ENCODE measurements at places on chromosomes 11 and 22.

DNA sequence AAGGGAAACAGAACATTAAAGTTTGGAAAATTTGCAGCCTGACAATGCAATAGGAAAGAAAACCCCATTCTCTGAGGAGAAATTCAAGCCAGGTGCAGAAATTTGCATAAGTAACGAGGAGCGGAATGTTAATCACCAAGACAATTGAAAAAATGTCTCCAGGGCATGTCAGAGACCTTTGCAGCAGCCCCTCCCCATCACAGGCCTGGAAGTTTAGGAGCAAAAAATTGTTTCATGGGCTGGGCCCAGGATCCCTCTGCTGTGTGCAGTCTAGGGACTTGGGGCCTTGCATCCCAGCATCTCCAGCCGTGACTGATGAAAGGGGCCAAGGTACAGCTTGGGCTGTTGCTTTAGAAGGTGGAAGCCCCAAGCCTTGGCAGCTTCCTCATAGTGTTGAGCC lies 780.2 kb downstream of the LRRC4C start:
- no peak for DNase-seq

GRCh38 chr11:119519796-119520195 lies 96.8 kb upstream of the THY1 start:
- DNase-seq, result no peak

DNA sequence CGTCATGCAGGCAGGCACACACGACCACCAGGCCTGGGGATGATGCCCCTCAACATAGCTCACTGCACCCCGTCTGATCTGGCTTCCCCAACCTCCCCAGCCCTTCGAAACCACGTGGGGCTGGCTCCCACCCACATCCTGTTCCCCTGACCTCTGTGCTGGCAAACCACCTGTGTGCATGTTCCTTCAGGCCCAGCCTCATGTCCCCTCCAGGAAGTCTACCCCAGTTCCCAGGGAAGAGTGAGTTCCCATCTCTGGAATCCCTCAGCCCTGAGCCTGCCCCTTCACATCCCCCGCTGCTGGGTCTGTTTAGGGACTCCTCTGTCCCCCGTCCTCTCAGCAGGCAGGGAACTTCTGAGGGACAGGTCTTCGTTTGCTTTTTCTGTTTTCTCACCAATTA lies 7.1 kb downstream of the SLC7A4 start:
- DNase-seq, result no peak

DNA sequence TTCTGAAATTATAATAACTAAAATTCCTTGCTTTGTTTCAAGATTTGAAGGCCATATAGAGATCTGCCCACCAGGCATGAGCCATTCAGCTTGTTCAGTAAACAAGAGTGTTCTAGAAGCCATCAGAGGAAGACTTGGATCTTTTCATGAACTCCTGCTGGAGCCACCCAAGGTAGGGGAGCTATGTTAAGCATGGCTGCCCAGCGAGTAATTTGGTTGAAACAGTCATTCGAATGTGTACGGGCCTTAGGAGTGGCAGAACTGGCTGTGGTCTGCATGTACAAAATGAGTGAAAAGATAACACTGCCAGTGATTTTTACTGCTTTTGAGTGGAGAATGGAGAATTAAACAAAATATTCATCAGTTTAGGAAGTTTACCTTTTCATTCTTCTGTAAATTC lies 103.7 kb downstream of the PPP6R3 start:
- DNase-seq, result no peak

GRCh38 chr11:34640924-34641275 lies 20.0 kb downstream of the EHF start:
- no peak for DNase-seq

GRCh38 chr11:6319001-6319703 lies 1.1 kb downstream of the CAVIN3 start:
- no peak for DNase-seq

- DNase-seq, result no peak
Measured at GRCh38 chr11:281486-282161, 3.4 kb downstream of the NLRP6 start.

- no peak for DNase-seq
Measured at GRCh38 chr11:75298191-75298975, 53.1 kb downstream of the ARRB1 start.

DNA sequence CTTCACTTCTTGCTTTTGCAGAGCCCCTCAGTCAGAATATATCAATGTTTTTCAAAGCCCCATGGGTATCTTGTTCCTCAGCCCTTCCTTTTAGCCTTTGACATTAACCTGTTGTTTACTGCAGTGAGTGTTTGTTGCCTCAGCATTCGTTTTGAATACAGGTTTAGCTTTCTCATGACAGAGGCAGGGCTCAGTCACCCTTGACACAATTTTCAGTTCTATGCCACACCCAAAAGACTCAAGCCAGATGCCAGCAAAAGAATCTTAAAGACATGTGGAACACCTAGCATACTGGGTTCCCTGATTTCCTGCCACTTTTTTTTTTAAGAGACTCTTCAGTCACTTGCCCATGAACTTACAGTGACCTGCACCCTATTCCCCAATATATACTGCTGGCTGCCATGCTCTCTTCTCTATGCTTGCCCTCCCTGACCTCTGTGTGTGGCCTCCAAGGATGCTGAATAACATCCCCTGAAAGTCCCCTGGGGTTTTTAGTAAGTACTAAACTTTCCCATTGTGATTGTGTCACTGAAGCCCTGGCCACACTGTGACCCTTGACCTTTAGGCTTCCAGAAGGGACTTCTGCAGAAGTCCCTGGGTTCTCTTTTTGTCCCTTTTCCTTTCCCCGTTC lies 1225.5 kb downstream of the TBC1D22A start:
- DNase-seq, result no peak

DNA sequence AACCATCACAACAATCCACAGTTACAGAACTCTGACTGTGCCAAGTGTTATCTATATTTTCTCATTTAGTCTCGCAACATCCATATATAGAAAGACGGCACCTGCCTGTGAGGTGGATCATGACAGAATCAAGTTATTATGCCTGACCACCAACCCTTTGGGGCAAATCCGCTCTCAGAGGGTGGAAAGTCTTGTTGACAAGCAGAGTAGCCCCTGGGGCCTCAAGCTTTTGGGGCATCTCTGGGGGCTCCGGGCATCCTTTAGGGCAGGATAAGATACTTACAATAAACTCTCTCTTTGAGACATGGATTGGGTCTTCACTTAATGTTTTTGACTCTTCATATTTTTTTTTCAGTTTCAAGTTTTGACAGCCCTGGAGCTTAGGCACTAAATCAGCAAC lies 150.5 kb upstream of the NAV2 start:
- DNase-seq, result no peak

DNA sequence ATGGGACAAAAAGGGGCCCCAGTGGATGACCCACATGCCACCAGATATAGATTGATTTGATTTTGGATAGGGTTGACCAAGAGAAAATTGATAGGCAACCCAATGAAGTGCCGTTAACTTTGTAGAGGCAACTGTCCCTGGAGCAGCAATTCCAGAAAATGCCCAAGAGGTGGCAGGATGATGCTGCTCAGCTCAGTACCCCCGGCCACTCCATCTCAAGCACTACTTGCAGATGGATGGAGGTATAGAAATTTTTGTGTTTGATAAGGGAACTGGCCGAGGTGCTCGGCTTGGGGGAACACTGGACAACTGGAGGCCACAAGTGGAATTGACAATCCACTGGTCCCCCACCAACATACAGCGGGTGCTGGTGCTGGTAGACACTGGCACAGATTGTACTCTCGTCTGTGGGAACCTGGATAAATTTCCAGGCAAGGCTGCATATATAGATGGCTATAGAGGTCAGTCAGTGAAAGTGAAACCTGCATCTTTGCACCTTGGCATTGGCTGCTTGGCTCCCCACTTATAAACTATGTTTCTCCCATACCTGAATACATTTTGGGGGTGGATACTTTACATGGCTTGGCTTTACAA lies 86.3 kb downstream of the CCDC83 start:
- DNase-seq, result peak; percentile 82

GRCh38 chr11:130725421-130726233 lies 190.7 kb downstream of the SNX19 start:
- no peak for DNase-seq

GRCh38 chr11:44941259-44942021 lies 9.2 kb downstream of the TP53I11 start:
- no peak for DNase-seq

- DNase-seq, result no peak
Measured at GRCh38 chr11:64358536-64358906, 441 bp upstream of the RPS6KA4 start.

GRCh38 chr11:19868281-19868821 lies 155.7 kb downstream of the NAV2 start:
- DNase-seq, result no peak

GRCh38 chr11:1473786-1474185 lies 12.8 kb downstream of the MOB2 start:
- DNase-seq, result no peak

DNA sequence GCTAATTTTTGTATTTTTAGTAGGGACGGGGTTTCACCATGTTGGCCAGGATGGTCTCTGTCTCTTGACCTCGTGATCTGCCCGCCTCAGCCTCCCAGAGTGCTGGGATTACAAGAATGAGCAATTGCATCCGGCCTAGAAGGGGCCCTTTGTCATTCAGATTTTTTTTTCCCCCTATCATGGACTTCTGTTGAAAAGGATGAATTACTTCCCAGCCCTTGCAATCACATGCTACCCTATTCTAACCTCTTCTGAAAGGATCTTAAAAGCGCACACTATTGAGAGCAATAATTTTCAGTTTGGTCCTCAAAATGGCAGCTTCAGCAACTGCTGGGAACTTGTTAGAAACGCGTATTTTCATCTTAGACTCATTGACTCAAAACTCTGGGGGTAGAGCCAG lies 575.6 kb upstream of the KIRREL3 start:
- DNase-seq, result no peak

DNA sequence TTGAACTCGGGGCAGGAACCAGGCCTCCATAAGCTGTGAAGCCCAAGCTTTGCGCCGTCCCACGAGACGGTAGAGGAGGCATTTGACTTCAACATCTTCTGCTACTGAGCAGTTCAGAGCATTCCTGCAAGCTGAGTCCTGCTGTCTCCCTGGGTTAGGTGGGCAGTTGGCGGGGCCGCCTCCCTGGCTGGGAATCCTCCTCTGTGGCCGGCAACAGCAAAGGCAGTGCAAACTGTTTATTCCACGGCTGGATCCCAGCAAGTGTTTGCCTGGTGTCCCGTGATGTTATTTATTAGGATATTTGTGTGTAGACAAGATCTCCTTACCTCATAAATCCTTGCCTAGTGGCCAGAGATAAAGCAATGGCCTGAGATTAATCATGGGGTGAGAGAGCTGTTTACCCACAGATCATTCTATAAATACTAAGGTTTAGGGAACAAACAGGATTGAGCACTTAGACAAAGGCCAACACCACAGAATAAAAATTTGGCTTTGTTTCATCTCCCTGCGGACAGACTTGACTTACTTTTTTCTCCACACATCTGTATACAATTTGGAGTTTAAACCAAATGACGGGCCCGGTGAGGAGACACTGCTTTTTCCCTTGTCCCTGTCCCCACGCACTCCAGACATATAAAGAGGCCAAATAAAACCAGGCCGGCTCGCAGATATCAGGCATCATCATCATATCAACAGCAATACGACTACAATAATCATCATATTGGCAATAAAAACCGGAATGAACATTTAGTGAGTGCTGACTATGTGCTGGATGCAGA lies 63.4 kb downstream of the NAT10 start:
- no peak for DNase-seq

GRCh38 chr11:91163619-91164451 lies 941.0 kb upstream of the CHORDC1 start:
- DNase-seq, result no peak

DNA sequence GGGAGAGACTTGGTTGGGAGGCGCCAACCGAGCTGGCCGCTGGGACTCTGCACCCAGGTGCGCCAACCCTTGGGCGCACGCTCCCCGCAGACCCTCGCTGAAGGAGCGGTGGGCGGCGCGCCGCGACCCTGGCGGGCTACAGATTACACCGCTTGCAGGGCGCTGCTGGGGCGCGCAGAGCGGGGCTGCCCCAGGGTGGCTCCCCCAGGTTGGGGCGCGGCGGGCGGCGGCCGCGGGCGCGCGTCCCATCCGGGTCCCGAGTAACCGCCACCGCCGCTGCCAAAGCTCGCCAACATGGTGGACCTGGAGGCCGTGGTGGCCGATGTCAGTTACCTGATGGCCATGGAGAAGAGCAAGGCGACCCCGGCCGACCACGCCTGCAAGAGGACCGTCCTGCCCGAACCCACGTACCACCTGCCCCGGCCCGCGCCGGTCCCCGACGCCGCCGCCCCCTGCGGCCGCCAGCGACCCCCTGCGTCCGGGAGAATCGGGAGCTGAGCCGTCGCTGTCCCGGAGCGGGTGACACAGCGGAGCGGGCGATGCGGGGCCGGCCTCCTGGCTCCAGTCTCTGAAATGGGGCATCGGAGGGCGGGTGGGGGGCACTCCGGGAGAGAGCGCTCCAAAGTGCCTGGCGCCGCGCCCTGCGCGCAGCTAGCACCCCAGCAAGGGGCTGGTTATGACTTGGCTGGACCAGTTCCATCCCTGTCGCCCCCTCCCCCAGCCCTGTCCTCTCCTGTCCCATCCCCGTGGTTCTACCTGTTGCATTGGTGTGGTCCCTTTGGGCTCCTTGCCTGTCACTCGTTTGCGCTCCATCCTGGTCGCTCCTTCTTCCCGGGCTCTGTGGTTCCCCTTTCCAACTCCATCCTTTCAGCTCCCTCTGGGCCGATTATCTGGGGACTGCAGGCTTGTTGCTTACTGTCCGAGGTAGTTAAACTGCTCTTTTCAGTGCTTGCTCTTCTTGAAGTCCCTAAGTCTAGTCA lies 143.3 kb upstream of the GRK3 start:
- DNase-seq, result no peak

DNA sequence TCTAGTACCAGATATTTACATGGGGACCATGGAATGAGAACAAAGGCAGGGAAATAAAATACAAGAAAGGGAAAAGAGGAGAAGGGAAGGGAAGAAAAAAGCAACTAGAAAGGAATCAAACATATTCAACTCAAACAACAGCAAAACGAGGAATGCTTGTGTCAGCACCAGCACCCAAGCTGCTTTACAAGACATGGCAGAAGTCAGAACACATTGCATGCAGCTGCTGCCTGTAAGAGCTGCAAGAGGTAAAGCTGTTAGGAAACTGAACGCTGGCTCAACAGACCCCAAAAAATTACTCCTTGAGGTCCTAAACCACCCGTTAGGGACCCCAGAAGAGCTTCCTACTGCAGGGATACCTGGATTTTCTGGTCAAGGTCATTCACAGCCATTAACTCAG lies 296.9 kb downstream of the OPCML start:
- DNase-seq, result no peak

DNA sequence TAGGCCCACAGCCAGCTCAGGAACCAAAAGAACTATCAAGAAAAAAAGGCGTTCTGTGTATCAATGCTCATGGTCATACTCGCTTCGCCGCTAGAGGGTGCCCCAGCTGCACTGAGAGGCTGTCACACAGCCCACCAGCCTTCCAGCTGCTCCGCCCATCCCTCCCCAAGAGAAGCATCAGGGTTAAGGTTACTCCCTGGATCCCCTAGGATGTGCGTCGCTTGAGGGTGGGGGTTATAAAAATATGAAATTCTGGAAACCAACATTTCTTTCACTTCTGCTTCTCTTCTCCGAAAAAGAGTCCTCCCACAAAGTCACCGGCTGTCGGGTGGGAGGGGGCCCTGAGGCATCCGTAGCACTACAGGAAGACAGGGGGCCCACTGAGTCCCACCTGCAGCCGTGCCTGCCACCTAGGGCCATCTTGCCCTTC lies 1.7 kb downstream of the CBX6 start:
- DNase-seq, result peak; percentile 75
